ENCODE measurements at places on chromosomes 3 and 15.

DNA sequence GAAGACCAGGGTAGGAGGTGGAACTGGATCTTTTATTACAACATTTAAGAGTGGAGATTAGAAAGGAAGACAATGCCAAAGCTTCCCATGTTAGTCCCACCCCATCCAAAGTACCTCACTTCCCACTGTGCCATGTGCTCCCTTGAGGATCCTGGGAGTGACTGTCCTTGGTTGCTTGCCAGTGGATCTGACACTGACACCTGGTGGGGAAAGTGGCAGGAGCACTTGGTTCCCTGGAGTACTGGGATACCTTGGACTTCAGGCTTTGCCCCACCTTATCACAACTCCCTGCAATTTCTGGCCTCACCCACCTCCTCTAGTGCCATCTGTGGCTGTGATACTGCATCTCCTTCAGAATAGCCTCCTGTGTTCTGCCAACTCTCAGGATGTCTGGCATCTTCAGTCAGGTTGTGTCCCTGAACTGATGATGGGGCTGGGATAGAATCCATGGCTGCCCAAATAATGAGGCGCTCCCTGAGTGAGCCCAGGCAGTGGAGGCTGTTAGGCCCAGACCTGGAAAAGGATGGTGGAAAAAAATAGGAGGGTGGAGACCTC lies 1.3 kb downstream of the ELL3 start:
- DNase-seq = no peak

DNA sequence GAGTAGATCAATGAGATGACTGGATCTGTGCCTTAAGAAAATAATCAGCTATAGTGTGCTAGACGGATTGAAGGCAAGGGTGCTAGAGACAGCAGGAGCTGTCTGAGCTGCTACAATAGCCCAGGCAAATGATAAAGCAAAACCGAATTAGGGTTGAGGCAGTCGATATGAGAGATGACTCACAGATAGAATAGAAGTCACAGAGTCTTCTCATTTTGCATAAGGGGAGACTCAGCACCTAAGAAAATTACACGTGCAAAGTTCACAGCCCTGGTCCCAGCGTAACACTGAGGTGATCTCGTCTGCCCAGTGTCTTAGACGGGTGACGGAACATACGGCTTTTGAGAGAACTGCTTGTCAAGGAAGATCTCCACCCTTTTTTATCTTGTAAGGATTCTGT lies 11.6 kb downstream of the LPP start:
- DNase-seq = no peak

DNA sequence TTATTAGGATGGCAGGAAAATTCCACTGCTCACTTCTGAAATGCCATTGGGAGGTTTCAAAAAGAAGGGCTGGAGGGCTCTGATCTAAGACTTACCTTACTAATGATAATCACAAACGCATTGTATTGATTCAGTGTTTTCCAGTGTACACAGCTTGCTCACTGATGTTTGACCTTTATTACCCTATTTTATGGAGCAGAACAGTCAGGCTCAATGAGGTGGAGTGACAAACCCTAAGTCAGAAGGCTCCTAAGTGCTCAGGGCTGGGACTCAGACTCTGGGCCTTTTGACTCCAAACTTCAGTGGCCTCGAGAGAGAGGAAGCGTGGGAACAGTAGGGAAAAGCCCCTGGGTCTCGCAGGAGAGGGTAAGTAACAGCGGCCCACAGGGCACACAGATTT lies 20.3 kb upstream of the RAD18 start:
- no peak for DNase-seq

GRCh38 chr3:143627336-143627735 lies 220.9 kb downstream of the SLC9A9 start:
- no peak for DNase-seq

GRCh38 chr3:156655819-156656550 lies 18.4 kb upstream of the TIPARP start:
- no peak for DNase-seq

DNA sequence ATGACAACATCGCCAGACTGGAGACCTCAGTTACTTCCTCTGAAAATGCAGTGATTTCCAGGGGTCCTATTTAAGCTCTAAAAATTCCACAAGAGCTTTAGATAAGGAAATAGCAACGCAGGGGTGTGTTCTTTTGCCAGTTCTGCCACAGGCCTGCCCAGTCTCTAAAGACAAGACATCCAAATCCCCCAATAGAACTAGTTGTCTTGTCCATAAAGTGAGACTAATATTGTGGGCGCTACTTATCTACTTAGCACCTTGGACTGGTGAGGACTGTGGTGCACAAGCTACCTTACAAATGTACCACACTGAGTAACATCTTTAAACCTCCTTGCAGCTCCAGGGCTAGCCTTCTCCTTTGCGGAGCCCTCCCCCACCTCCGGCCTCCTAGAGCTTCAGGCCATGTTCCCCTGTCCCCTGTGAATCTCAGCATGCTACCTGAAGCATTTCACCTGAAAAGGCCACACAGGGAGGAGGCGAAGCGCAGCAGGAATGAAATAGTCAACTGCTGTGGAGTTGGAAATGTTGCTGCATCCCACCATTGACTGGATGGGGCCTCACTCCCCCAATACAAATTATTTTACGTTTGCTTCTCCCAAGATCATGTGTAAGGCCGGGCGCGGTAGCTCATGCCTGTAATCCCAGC lies 9.6 kb upstream of the LRRC2 start:
- DNase-seq = no peak
